Stomach (tissue), 19 donors: ENCODE measurements at places on chromosomes 2 and 18. TPM values are rescaled to one million over a fixed set of nuclear protein-coding genes. Genes with fewer than 3 reads are reported as not detected.

EPHA4 gene
- 1.2 TPM for total RNA-seq

- no peaks in the 10 kb centered on the region for H3K36me3 ChIP-seq
- no peak overlapping the region for H3K4me3 ChIP-seq
- H3K4me1 ChIP-seq = no peaks in the 10 kb centered on the region
Observed at GRCh38 chr2:11419781-11420180, 46.2 kb downstream of the E2F6 start.

GRCh38 chr2:149038442-149039212, at the start of gene LYPD6B:
LYPD6B (plus strand) TSS chr2:149038699; CDS start chr2:149130949, 92,250 bp downstream.
- peak within 1 kb of the TSS; percentile 50 for H3K4me3 ChIP-seq
- no peaks in the 10 kb centered on the region for H3K36me3 ChIP-seq
- peak; percentile 89 for DNase-seq
- H3K27ac ChIP-seq = peak within 1 kb of the TSS; percentile 78
- peaks cover 13% of the 10 kb centered on the region for H3K27me3 ChIP-seq

- H3K36me3 ChIP-seq = no peaks in the 10 kb centered on the region
- H3K4me3 ChIP-seq = no peak overlapping the region
- no peaks in the 10 kb centered on the region for H3K27me3 ChIP-seq
- no peak overlapping the region for H3K27ac ChIP-seq
Observed at GRCh38 chr2:1438972-1439371, 25.7 kb downstream of the TPO start.

DNA sequence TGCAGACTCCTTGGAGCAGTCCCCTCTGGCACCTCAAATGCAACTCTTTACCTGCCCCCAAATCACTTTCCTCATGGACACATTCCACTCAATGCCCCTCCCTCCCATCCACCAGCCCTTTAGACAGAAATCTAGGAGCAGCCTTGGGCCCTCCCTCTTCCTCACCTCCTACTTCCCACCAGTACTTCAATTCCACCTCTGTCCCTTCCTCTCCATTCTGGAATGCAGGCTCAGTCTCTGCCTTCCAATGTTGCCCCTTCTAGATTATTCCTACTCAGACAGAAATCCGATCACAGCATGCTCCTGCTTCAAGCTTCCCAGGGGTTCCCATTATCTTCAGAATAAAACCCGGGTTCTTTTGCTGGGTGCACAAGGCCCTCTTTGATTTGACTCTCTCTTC, 62.1 kb downstream of the MTHFD2 start:
- no peaks in the 10 kb centered on the region for H3K4me1 ChIP-seq
- H3K4me3 ChIP-seq = no peak overlapping the region
- no peaks in the 10 kb centered on the region for H3K27me3 ChIP-seq
- H3K27ac ChIP-seq = no peak overlapping the region
- no peaks in the 10 kb centered on the region for H3K36me3 ChIP-seq
- no peak for DNase-seq

GRCh38 chr18:74775239-74775638, 177.6 kb downstream of the ZNF407 start:
- no peaks in the 10 kb centered on the region for H3K36me3 ChIP-seq
- no peaks in the 10 kb centered on the region for H3K27me3 ChIP-seq
- no peak for DNase-seq
- no peak overlapping the region for H3K4me3 ChIP-seq

ABHD1 gene
- not detected for total RNA-seq

GRCh38 chr2:26100384-26100783, 66.5 kb downstream of the RAB10 start:
- H3K4me1 ChIP-seq = peaks cover 34% of the 10 kb centered on the region
- H3K27me3 ChIP-seq = no peaks in the 10 kb centered on the region
- no peak for DNase-seq

KLHL41 gene
- 1.7 TPM for total RNA-seq

NLRC4 gene
- 0.92 TPM for total RNA-seq

- no peaks in the 10 kb centered on the region for H3K27me3 ChIP-seq
- no peaks in the 10 kb centered on the region for H3K4me1 ChIP-seq
- no peaks in the 10 kb centered on the region for H3K36me3 ChIP-seq
- no peak overlapping the region for H3K27ac ChIP-seq
- DNase-seq = peak; percentile 46
Observed at GRCh38 chr2:25822190-25823117, 55.8 kb downstream of the ASXL2 start.

GRCh38 chr18:28522236-28522635, 345.3 kb upstream of the CDH2 start:
- H3K27me3 ChIP-seq = no peaks in the 10 kb centered on the region
- H3K27ac ChIP-seq = no peak overlapping the region
- no peak for DNase-seq

DNA sequence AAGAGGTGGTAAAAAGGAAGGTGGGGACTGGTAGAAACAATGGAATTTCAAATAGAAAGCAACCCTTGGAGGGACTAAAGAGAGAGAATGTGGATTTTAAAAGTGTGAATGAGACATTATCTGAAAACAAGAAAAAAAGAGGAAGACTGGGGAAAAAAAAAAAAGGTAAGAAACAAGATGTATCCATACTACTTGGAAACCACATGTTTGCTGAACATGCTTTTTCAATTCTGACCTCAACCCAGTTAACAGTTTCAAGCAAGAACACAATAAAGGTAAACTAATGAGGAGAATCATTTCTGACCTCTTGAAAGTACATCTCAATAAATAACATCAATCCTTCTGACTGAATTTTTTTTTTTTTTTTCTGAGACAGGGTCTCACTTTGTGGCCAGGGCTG, 2.6 kb downstream of the FARSB start:
- peaks cover 76% of the 10 kb centered on the region for H3K4me1 ChIP-seq
- H3K36me3 ChIP-seq = peaks cover 2% of the 10 kb centered on the region
- no peak overlapping the region for H3K4me3 ChIP-seq
- peak overlapping the region; percentile 11 for H3K27ac ChIP-seq
- no peak for DNase-seq

ZBTB7C gene
- 47.1 TPM for total RNA-seq

SIX2 gene
- total RNA-seq = 17.9 TPM

GRCh38 chr2:37654932-37655841, 16.3 kb downstream of the CDC42EP3 start:
- no peaks in the 10 kb centered on the region for H3K36me3 ChIP-seq
- peaks cover 47% of the 10 kb centered on the region for H3K4me1 ChIP-seq
- DNase-seq = no peak
- H3K27me3 ChIP-seq = no peaks in the 10 kb centered on the region
- H3K27ac ChIP-seq = no peak overlapping the region

ACVR1 gene
- 32.1 TPM for total RNA-seq

DNA sequence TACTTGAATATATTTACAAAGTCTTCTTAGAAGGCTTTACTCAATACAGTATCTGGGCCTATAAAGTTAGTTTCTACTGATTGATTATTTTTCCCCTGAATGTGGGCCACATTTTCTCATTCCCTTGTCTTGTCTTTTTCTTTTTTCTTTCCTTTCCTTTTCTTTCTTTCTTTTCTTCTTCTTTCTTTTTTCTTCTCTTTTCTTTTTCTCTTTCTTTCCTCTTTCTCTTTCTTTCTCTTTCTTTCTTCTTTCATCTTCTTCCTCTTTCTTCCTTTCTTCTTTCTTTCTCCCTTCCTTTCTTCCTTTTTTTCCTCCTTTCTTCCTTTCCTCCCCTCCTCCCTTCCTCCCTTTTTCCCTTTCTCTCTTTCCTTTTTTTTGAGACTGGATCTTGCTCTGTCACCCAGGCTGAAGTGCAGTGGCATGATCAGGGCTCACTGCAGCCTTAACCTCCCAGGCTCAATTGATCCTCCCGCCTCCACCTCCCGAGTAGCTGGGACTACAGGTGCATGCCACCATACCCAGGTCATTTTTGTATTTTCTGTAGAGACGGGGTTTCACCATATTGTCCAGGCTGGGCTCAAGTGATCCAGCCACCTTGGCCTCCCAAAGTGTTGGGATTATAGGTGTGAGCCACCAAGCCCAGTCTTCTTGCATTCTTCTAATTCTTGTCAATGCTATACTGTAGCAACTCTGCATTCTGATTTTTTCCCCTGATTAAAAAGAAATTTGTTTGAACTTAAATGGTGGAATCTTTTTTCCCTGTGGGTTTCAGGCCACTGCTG, 133.1 kb upstream of the FBXO11 start:
- no peaks in the 10 kb centered on the region for H3K4me1 ChIP-seq
- no peak overlapping the region for H3K4me3 ChIP-seq
- no peaks in the 10 kb centered on the region for H3K27me3 ChIP-seq
- no peaks in the 10 kb centered on the region for H3K36me3 ChIP-seq

DNA sequence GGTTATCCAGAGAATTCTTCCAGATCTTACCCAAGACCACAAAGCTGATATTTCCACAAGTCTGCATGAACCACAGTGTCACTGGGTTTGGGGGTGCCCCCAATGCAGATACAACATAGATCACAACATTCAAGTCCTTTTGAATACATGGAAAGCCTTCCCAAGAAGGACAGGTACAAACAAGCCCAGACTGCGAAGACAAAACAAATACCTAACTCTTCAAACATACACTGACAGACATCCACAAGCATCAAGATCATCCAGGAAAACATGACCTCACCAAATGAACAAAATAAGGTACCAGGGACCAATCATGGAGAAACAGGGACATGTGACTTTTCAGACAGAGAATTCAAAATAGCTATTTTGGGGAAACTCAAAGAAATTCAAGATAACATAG, 93.1 kb downstream of the MDH1 start:
- no peak for DNase-seq
- no peak overlapping the region for H3K4me3 ChIP-seq
- no peaks in the 10 kb centered on the region for H3K27me3 ChIP-seq
- H3K27ac ChIP-seq = no peak overlapping the region
- H3K36me3 ChIP-seq = no peaks in the 10 kb centered on the region

DNA sequence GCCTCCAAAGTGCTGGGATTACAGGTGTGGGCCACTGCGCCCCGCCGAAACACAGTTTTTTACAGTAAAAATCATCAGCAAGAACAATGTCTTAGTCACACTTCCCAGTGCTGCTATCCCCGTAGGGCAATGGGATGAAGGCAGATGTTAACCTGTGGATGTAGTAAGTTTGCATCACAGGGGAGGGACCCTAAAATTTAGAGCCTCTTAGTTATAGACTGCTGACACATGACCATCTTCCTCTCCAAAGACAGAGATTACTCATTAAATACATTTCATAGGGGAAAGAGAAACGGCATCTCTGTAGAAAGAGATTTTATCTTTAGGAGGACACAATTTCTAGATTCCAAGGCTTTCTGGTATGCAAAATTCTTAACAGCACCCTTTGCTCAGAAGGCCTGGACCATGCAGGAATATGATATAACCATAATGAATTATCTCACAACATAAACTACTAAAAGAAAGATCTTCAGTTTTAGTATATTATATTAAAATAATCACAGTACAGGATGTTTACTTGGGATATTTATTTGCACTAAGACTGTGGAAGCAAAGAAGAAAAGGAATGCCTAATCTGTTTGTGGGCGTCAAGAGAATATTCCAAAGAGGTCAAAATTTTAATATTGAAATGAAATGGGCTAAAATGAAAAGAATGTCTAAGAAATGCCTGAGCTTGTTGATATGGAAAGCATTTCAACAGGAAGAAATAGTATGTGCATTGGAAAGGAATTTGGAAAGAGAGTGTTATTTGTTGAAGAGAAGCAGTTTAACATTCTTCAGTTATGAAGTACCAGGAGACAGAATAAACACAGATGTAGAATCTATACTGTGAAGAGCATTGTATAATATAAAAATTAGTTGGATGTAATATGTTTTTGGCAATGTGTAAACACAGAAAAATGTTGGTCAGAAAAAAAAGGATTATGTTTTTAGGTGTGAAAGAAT, 1228.3 kb upstream of the CHAC2 start:
- no peak overlapping the region for H3K4me3 ChIP-seq
- H3K27me3 ChIP-seq = no peaks in the 10 kb centered on the region
- DNase-seq = peak; percentile 9
- no peak overlapping the region for H3K27ac ChIP-seq
- no peaks in the 10 kb centered on the region for H3K36me3 ChIP-seq

GRCh38 chr2:201707753-201708152, 9.3 kb upstream of the MPP4 start:
- no peaks in the 10 kb centered on the region for H3K27me3 ChIP-seq
- DNase-seq = no peak
- peaks cover 94% of the 10 kb centered on the region for H3K36me3 ChIP-seq
- no peak overlapping the region for H3K4me3 ChIP-seq
- H3K4me1 ChIP-seq = no peaks in the 10 kb centered on the region
